Fibroblast of skin of right quadriceps (primary cell): ENCODE measurements at places on chromosomes 4 and X.

DNA sequence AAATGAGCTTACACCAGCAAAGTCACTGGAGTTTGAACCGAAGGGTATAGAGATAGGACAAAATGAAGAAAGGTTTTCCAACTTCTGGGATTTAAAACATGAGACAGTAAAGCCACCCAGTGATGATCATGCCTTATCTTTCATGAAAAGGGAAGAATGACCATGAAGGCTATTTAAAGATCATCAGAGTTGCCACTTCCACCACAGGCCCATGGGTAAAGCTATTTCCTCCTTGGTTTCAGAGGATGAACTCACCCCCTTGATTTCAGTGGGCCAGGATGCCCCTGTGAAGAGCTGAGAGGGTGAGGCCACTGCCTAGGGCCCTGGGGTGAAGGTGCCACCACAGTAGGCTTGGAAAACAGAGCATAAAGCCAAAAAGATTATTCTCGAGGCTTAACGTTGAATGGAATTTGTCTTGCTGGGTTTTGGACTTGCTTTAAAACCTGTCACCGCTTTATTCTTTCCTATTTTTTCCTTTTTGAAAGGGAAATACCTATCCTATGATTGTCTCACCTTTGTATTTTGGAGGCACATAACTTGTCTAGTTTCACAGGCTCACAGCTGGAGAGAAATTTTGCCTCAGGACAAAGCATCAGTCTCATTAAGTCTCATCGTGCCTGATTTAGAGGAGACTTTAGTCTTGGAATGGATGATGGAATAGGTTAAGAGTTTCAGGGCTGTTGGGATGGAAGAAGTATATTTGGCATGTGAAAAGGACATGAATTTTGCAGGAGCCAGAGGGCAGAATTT, 254.0 kb downstream of the SNCA start:
- DNase-seq, result no peak

DNA sequence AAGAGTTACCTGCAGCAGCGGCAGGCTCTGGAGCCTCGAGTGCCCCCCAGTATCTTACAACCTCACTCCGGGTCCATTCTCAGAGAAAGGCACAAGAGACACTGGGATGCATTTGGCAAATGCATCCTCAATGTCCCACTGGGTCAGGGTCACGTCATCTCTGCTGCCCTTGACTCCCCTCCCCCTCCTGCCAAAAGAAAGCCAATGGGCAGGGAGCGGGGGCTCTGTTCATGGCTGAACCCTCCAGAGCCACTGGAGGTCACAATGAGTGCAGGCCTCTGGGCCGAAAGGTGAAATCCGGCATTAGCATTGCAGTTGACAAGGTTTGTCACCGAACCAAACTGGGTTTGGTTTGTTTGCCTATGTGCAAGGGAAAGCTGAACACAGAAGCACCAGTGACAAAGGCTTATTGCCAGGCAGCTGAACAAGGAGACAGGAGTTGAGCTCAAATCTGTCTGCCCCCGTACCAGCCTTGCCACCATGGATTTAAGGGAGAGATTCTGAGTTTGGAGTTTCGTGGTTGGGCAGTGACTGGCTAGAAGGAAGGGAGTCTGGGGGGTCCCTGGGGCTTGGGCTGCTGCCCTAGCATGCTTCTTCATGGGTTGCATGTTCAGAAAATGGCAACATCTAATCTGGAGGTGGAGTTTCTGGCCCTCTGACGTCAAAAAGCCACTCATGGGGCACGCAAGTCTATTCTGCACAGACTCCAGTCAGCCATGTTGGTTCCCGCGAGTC, 64.3 kb downstream of the HTRA3 start:
- DNase-seq, result no peak

- DNase-seq, result peak; percentile 83
Observed at GRCh38 chrX:22742174-22742573, 257.6 kb upstream of the DDX53 start.

GRCh38 chr4:161906836-161907589, 256.8 kb downstream of the FSTL5 start:
- no peak for DNase-seq

DNA sequence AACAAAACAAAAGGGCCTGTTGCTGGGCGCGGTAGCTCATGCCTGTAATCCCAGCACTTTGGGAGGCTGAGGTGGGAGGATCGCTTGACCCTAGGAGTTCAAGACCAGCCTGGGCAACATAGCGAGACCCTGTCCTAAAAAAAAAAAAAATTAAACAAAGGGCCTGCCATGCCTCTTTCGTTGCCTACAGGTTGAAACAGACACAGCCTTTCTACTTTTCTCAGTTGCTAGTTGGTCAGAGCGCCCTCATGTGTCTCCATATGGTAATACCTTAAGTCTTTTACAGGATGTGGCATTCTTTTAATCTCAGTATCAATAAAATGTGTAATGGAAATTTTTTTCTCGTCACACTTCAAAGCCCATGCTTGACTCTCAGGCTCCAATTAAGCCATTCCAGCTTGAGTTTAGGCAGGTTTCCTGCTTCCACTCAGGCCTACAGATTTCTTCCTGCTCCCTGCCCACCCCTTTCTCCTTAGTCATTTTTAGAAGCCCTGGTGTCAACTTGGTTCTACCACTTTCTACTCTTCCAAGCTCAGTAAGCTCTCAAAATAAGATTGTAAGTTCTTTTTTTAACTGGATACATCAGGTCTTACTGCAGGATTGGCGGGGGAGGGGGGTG, 4.6 kb upstream of the SOWAHD start:
- DNase-seq, result peak; percentile 25

DNA sequence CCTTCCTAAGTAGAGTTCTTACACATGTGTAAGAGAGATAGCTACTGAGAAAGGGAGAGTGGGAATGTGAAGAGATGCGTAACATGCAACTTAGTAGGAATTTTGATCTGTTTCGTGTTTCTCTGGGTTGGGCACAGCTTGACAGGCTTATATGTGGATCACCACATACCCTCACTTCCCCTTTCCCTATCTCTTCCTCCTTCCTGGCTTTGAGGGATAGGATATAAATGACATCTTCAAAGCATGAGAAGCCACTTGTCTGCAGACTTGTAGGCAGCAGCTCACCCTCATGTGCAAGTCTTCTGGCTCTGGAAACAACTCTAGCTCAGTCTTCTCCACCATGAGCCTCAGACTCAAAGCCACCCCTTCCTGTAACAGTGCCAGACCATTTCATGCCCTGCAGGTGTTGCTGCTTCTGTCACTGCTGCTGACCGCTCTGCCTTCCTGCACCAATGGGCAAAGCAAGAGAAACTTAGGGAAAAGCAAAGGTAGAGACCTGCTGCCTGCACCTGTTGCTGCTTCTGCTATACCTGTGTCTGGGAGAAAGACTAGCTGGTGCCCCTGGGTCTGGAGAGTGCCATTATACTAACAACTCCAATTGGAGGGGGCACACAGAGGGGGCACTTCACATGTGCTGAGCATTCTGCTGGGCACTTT, 5.4 kb upstream of the PF4V1 start:
- no peak for DNase-seq

DNA sequence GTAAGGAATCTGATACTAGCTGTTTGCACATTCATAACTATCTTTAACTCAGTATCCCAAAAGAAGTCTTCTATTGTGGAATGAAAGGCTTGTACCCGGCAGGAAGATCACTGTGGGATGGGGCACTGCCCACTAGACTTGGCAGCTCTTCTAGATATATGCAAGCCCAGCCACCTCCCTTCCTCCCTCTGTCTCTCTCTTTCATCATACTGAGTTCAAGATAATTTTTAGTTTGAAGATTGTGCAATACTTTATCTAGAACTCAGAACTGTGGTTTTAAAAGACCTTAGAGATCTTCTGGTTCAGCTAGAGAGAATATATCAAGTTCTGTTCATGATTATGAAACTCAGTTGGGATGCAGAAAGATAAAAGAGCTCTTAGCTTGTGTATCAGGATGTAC, 22.5 kb upstream of the GPR34 start:
- no peak for DNase-seq
